ENCODE measurements at places on chromosomes 2 and 18.

- DNase-seq: no peak
These were observed 20.6 kb downstream of the TMX3 start for GRCh38 chr18:68694316-68694715.

DNA sequence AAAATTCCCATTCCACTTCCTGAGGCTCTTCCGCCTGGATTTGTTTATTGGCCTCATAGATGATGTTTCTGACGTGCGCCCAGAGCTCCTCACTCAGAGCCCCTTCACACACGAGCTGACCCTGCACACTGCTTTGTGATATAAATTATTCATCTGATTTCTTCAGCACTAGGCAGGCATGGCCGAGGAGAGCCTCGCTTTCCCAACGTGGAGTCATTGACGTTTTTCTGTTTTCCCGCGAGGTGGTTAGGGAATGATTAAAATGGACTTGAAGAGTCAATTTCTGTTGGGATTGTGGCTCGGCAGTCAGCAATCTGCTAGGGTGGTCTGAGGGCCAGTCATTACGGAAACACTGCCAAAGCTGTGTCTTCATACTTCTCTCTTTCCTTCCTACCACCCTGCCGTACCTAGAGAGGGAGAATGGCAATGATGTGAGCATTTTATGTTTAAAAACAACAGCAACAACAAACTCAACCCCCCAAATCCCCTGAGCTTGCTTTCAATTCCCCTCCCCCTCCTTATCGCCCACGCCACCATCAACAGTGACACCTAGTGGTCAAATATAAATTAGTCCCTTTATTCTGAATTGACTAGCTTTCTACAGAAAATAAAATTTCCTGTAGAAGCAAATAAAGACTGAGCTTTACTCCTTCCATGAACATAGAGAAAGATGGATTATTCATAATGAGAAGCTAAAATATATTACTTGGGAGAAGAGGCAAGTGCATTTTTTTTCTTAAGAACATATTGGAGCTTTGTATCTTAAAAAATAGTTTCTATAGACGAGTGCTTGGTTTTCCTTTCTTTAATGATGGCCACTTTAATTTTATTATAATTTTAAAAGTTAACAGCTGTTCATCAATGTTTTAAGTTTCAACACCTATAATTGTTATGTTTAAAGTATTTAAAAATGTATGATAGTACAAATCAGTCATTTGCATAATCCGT is 285.1 kb downstream of the MTX2 start:
- peak; percentile 17 for DNase-seq

DNA sequence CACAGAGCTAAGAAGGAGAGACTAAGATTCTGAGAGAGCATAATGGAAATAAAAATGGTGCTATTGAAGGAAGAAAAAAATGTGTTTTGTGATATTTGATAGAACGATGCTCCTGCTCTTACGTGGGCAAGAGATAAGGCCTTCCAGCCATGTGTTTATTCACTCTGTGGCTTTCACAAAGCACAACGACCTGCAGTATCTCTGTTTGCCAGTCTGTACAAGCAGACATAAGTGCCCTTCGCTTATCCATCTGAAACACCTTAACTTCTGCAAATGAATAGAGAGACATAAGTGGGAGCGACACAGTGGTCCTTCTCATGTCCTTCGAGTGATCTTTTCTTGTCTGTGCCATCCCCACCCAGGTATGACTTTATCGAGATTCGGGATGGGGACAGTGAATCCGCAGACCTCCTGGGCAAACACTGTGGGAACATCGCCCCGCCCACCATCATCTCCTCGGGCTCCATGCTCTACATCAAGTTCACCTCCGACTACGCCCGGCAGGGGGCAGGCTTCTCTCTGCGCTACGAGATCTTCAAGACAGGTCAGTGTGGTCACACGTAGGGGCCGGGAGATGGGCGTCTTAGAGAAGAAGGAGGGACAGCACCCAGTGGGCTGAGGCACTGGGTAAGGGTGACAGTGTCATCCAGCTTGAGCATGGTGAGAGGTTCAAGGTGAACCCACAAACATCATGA is 33.7 kb downstream of the NRP2 start:
- no peak for DNase-seq

DNA sequence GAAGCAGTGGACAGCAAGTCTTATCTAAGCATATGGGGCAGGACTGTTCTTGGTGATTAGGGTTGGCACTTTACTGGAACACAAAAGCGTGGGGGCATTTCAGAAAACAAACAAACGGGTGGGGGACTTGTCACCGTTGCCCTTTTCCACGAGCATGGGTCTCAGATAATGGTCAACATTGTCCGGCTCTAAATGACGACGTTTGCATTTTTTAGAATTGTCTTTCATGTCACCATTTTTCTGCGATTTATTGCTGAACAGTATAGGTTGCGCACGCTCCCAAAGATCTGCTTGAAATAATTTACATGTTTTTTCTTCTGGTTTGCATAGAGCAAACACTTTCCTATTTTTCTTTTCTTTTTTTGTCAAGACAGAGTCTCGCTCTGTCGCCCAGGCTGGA is 46.6 kb upstream of the TBC1D8 start:
- DNase-seq: no peak

DNA sequence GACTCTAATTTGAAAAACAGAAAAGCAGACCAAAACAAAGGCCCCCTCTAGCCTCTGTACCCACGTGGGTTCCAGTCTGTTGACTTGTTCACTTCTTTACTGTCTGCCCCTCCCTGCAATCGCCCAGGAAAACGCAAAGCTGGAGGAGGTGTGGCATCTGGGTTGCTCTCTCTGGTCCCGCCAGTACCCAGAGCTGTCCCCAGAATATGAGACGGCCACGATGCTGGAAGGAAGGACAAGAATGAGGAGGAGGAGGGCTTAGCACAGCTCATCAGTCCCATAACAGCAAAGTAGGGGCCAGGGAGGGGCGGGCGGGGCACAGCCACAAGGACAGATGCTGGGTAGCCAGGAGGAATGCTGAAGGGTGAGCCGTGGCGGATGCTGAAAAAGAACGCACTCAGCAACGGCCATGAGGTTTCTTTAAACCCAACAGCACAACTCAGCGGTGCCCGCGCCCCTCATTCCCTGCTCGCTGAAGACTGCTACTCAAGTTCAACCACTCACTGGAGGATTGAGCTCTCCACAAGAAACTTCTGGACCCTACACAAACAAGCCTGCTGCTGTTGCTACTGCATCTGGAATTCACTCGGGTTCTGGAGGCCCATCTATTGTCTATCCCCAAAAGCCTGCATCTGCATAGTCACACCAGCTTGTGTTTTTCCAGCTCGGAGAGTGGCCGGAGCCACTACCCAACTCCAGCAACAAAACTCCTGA is 187.7 kb downstream of the HDAC4 start:
- DNase-seq: no peak

- DNase-seq: no peak
These were observed 193.2 kb downstream of the BCL2 start for GRCh38 chr18:63126134-63127069.

- DNase-seq: no peak
These were observed 9.0 kb downstream of the DTNB start for GRCh38 chr2:25664183-25664964.

- no peak for DNase-seq
These were observed 33.3 kb downstream of the NIF3L1 start for GRCh38 chr2:200922439-200922838.

- DNase-seq: no peak
These were observed 61.3 kb upstream of the CRIM1 start for GRCh38 chr2:36294316-36294721.

GRCh38 chr2:18777250-18777812 is 188.0 kb upstream of the NT5C1B start:
- DNase-seq: no peak

- no peak for DNase-seq
These were observed 256.7 kb downstream of the HDAC4 start for GRCh38 chr2:239143858-239144712.

DNA sequence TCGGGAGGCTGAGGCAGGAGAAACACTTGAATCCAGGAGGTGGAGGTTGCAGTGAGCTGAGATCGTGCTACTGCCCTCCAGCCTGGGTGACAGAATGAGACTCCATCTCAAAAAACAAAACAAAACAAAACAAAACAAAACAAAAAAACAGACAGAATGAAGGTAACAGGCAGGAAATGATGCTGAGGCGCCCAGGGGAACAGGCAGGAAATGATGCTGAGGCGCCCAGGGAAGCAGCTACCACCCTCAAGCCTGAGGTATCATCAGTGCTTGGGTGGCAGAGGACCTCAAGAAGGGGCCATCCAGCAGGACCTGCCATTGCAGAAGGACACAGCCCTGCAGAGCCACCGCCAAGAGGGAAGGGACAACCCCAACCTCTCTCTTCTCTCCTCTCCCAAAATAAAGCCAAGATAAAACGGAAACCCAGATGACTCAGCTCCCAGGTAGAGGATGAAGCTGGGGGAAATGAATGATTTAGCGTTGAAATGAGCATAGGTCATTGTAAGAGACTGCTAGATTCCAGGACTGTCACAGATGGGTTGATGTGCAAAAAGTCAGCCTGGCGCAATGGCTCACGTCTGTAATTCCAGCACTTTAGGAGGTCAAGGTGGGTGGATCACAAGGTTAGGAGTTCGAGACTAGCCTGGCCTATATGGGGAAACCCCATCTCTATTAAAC is 19.3 kb downstream of the SOWAHC start:
- DNase-seq: no peak

- no peak for DNase-seq
These were observed 971 bp upstream of the FBXO41 start for GRCh38 chr2:73285159-73285739.
